ENCODE measurements at places on chromosomes 12 and 14.

DNA sequence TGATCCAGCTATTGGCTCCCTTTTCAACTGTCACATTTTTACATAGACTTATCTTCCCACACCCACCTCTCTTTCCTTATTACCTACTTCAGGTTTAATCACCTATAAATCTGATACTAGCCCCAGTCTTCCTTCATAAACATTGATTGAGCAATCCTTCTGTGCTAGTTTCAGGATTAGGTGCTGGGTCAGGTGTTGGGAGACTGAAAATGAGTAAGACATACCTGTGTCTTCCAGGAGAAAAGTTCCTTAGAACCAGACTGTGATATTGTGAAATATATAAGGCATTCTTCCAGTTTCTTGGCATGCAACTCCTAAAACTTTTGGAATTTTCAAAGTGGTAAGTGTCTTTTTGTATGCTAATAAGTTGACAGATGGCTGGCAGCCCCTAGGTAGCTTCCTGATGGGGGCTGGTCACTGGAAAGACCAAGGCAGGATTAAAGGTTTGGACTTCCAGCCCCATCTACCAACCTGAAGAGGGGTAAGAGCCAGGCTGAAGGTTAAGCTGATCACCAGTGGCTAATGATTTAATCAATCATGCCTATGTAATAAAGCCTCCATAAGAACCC, 4.6 kb downstream of the ANO6 start:
- DNase-seq = no peak

GRCh38 chr14:72568296-72568992, 325.5 kb downstream of the DPF3 start:
- DNase-seq = no peak

GRCh38 chr12:92624236-92624635, 78.6 kb upstream of the PLEKHG7 start:
- DNase-seq = no peak

- DNase-seq = no peak
Measured at GRCh38 chr14:100306998-100307765, 938 bp upstream of the SLC25A29 start.

DNA sequence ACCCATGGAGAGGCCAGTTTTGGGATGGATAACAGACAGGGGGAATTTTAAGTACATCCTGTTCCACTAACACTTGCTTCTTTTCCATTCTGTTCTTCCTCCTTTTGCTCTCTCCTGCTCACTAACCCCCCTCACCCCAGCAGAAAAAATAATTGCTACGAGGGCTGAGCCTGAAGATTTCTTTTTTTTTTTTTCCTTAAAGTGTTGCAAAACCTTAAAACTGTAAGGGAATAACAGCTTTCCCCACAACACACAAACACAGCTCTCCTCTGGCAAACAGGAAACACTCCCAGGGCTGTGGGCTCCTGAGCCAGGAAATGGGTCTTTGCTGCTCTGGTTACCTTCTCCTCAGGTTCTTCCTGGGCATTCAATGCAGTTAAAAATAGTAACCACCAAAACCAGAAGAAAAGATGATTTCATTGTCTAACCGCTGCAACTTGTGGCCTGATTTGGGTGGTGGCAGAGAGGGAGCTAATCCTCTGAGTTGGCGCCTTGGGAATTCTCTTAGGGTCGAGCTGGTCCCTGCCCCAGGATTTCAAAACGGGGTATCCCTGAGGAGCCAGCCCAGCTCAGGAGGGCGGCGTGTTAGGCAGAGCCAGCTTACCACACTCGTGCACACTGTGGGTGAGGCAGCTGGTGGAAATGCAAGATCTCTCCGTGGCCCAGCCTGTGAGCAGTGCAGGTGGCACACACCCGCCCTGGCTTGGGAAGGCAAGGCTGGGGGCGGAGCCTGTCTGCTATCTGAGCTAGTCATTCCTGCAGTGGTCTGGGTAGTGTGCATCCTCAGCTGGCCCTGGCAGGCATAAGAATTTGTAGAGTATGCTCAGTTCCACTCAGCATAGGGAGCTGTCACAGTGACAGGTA, 17.1 kb upstream of the EMP1 start:
- peak; percentile 18 for DNase-seq

GRCh38 chr12:57012600-57013465, 3.5 kb downstream of the TAC3 start:
- no peak for DNase-seq

DNA sequence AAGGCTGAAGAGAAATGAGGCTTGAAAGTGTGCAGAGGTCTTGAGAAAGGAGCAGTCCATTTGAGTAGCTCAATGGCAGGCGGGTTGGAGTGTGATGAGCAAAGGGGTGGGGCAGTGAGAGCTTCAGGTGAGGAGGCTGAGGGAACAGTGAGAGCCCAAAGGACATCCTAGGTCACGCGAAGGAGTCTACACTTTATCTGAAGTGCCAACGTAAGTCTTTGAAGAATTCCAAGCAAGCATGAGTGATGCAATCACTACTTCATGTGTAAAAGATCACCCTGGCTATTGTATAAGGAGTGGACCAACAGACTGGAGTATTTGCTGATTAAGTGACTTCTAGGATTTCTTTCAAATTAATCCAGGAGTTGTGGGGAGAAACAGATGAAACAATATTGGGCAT, 159.9 kb upstream of the HIF1A start:
- no peak for DNase-seq

DNA sequence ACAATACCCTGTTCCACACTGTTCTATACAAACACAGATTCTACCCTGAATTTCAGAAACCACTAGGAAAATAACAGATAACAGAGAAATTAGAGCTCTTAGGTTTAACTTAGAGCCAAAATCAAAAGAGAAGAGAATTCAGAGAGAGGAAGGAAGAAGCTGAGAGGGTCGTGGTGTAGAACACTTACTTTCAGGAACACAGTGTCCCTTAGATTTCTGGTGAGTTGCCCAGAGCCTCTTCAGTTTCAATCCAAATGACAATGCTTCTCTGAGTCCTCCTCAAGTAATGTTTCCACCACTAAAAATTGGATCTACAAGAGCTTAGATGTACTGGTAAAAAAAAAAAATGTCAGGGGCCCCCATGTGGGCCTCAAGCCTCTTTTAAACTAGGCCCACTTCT, 2.6 kb downstream of the YAF2 start:
- no peak for DNase-seq

- DNase-seq = no peak
Measured at GRCh38 chr12:132327336-132328171, 1.8 kb downstream of the GALNT9 start.

- no peak for DNase-seq
Measured at GRCh38 chr12:2335916-2336315, 283.1 kb downstream of the CACNA1C start.

- no peak for DNase-seq
Measured at GRCh38 chr12:64566122-64566521, 44.2 kb upstream of the RASSF3 start.

GRCh38 chr12:27359578-27360340, 27.1 kb downstream of the BMAL2 start:
- no peak for DNase-seq

DNA sequence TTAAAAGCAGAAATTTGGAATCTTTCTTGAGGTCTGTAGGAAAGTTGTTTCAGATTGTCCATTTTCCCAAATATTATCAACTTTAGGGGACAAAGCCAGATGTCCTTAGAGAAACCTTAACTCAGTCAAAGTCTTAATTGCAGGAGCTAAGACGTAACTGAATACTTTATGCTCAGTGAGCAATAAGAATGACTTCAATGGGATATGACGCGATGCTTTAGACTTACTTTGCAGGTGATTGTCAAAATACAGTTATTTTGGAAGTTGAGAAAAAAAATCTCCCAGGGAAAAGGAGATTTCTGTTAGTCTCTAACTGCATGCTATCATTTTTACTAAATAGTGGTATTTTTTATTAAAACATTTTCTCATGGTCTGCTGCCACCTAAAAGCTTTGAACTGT, 750.9 kb upstream of the STXBP6 start:
- no peak for DNase-seq

DNA sequence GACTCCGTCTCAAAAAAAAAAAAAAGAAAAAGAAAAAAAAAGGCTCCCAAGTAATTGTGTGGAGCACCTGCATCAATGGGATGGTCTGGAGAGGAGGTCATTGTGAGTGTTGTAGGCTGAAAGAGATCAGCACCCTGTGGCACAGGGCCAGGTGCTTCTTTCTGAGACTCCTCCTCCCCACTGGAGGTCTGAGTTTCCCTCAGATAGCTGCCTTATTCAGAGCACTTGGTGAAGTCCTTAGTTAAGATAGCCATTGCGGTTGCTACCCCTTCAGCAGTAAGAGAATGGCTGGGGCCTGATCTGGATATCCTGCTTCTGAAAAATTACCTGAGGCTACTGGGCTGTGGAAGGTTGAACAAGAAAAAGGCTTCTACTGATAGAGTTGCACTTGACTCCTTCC, 69.8 kb downstream of the ANO6 start:
- no peak for DNase-seq

DNA sequence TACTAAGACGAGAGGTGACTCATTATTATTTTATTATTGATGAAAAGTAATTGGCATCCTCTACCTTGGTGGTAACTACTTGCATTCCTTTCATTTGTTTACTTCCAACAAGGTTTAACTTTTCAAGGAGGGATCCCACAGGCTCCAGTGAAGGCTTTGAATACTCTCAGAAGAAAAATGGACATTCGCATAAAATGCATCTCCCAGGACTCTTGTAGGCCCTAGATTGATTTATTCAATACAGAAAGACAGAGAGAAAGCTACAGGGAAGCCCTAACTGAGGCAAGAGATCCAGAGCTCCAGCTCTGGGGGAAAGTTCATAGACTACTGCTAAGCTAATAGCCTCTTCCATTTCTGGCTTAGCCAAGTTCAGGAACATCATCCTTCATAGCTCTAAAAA, 87.0 kb downstream of the TBX5 start:
- DNase-seq = no peak

- no peak for DNase-seq
Measured at GRCh38 chr12:2051700-2052621, 826 bp upstream of the CACNA1C start.

- no peak for DNase-seq
Measured at GRCh38 chr12:63880742-63881263, 36.3 kb downstream of the SRGAP1 start.

DNA sequence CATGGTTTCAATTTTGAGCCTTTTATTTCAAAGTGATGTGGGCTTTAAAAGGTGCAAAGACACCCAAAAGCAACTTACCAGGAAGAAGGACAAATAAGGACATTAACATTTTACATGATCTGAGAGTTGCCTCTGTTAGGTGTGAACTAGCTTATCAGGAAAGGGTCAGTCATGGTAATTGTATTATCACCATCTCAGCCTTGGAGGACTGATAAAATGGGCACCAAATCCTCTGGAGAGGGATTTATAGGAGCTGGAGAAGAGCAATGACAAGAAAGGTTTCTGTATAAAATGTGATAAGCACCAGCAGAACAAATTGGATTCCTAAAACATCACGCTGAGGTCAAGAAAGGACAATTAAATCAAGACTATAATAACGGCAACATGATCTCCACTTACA, 217.7 kb upstream of the PRICKLE1 start:
- no peak for DNase-seq

GRCh38 chr14:102505000-102505619, 4.5 kb downstream of the ANKRD9 start:
- DNase-seq = no peak

DNA sequence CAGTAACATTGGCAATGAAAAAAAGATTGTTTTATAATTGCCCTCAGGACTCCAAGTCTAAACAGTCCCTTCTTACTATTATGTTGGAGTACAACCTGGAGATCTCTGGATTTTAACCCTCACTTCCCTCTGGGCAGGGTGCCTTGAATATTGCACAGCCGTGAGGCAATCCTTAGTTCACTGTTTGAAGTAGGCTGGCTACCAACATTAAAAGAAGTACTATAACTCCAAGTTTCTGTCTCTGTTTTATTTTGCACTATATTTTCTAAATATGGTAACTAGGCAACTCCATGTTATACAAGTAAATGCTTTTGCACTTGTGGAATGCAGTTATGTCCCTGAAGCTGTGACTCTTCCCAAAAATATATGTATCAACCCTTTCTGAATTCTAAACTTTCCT, 490.7 kb downstream of the EGLN3 start:
- no peak for DNase-seq
